ENCODE measurements at places on chromosomes 2 and 18.

DNA sequence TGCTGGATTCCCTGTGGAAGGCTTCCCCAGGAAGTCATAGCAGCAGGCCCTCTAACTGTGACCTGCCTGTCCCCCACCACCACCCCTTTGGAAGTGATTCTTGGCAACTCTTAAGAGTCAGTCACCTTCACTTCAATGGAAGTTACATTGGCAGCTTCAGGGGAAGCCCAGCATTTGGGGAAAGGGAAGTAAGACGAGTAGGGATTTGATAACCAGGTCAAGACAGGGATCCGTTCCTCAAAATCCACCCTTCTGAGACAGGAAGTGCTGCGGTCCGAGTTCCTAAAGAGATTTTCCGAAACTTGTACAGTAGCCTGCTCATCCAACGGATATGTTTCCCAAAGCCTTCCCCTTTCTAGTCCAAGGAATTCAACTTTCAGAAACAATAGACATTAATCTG is 54.2 kb downstream of the MRPL35 start:
- DNase-seq = no peak

- no peak for DNase-seq
Measured at GRCh38 chr18:73895701-73896100, 251.9 kb downstream of the FBXO15 start.

GRCh38 chr2:111239107-111239506 is 118.4 kb downstream of the BCL2L11 start:
- no peak for DNase-seq

- DNase-seq = no peak
Measured at GRCh38 chr2:39573276-39573675, 92.4 kb upstream of the TMEM178A start.

DNA sequence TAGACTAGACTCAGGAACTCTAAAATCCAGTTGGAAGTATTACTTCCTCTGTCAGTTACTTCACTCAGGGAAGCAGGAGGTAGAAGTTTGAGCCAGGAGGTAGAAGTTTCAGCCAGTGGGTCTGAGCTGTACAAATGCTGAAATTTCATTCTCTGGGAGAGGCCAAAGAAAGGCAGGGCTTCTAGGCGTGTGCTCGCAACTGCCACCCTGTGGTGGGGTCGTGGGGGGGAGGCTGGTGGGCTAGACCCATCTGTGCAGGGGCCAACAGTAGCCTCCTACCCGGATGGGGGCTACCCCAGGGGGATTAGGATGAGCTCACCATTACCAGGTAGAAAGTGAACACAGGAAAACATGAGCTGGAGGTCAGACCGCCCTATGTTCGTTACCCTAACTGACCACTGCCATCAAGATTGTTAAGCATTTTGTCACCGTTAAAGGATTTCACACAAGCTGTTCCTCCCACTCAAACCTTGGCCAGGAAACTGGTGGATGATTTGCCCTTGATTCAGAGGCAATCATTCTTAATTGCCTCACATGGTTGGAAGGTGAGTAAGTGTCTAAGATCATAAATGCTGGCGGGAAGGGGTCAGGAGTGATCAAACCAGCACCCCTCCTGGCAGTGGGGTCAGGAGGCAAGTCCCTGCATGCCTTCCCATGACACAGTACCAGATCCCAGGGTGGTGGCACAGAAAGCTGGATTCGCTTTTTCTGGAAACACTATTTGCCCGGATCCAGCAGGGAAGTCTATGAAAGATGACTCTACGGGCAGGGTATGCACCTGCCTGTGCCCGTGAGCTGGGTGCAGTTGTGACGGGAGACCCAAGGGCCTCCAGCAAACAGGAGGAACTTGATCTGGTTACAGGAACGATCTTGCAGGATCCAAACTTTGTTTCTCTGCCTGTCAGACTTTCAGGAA is 5.2 kb upstream of the FHL2 start:
- no peak for DNase-seq

DNA sequence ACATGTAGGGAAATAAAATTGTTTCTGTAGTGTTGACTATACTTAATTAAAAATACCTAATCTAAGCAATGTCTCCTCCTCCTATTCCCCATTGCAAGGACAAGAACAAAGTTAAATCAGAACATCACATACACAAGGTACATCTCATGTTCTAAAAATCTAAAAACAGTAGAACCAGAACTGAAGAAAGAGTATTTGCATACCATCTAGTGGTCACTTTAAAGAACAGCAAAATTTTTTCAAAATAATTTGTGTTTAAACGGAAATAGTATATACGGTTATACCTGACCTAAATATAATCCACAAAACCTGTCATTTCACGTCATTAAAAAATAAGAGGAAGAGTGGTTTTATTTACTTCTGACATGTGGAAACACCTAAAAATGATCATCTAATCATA is 294.3 kb upstream of the KCNH7 start:
- no peak for DNase-seq

DNA sequence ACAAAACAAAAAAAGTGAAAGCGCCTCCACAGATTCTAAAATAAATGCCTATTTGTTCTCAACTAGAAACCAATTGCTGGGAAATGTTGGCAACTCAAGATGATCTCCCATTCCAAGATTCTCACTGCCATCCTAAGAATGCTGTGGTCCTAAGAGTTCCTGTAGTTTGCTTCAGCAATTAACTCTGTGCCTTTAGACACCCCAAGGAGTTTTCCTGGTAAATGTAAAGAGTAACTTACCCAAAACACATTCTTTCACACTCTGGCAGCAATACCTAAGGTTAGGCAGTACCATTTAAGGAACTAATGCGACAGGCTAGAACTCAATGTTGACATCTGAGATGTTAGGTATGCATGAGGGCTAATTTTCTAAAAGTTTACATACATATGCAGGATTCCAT is 58.8 kb upstream of the TANK start:
- DNase-seq = no peak

DNA sequence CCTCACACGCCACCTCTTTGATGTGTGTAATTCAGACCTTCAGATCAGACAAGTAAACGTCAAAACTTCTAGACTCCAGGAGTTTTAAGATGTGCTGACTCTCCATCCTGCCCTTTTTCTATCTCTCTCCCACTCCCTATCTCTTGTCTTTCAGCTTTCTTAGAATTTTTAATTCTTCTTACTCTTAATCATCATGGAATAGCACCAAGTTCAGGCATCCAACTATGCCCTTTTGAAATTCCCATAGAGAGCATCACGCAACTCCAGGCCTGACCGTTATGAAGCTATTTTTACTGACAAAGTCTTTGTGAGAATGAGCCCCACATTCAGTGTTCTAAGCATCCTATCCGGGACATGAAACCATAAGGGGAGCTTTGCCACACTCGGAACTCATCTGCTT is 62.6 kb downstream of the CTAGE1 start:
- no peak for DNase-seq

GRCh38 chr18:49494660-49495059 is 7.6 kb upstream of the C18orf32 start:
- no peak for DNase-seq

DNA sequence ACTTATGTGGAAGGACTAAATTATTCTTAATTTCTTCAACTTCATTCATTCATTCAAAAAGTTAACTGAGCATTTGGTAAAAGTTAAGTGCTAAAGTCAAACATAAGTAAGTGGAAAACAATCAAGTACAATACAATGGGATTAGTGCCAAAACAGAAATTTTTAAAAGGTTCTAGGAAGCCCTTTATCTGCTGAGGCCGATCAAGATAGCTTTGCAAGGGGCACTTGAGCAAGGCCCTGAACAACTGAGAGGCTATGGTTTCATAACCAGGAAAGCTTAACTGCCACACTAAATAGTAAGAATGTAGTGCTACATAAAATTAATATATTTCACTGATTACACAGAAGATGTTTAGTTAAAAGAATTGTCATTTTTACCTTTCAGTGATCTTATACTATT is 76.5 kb downstream of the NOL10 start:
- DNase-seq = no peak

- DNase-seq = no peak
Measured at GRCh38 chr2:186544255-186544675, 45.6 kb upstream of the ITGAV start.

GRCh38 chr2:57908736-57909161 is 137.9 kb upstream of the VRK2 start:
- no peak for DNase-seq

DNA sequence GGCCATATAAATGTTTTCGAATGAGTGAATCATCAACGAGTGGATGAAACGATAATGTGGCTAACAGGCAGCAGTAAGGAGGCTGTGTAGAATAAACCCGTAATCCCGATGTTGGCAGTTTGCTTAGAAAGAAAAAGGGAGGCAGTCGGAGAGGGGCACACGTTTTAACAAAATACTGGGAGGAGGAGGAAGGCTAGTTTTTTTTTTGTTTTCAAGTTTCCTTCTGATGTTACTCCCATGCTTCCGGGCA is 476 bp upstream of the MSH2 start:
- no peak for DNase-seq

- no peak for DNase-seq
Measured at GRCh38 chr18:73690222-73690621, 457.4 kb downstream of the FBXO15 start.

DNA sequence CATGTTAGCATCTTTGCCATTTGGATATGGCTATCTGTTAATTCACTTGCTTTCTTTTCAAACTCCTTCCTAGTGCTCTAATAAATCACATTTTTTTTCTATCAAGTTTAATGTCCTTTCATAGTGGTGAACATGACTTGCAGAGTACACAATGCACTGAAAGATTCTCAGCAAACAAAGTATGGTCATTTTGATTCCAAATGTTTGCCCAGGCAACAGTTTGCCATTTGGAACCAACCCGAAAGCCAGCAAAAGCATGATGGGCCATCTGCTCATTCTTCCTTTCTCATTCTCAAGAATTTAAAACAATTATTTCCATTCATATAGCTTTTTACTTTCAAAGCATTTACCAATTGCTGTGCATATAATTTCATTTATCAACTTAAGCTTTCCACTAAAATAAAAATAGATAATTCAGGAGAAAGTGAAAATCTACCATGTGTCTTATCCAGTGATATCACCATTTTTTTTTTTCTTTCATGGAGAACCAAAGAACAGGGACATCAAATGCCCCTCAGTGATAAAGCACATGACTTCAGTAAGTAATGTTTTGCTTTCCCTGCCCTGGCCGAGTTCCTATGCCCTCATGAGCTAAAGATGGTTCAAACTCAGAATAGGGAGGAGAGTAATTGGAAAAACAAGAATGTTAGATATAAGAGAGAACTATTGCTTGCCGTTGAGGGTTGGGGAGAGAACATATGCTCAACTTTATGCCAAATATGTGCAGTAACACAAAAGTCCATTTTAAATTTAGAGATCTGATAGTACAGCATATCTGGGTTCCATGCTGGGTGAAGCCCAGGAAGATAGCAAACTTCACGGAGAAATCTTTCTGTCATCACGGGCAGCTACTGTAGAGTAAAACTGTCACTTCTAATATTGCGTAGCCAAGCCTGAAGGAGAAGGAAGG is 62.1 kb downstream of the HNMT start:
- no peak for DNase-seq

DNA sequence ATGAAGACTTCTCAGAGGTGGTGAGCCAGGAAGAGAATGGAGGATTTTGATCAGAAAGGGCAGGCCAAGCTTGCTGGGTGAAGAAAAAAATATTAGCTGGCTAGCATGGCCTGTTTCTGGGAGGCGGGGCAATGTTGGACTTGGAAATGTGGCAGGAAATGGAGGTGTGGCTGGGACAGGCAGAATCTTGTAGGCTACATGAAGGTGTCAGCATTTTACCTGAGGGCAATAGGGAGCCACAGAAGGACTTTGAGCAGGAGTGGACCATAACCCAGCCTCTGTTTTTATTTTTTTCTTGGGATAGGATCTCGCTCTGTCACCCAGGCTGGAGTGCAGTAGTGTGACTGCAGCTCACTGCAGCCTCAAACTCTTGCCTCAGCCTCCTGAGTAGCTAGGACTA is 31.7 kb downstream of the EMX1 start:
- DNase-seq = no peak

DNA sequence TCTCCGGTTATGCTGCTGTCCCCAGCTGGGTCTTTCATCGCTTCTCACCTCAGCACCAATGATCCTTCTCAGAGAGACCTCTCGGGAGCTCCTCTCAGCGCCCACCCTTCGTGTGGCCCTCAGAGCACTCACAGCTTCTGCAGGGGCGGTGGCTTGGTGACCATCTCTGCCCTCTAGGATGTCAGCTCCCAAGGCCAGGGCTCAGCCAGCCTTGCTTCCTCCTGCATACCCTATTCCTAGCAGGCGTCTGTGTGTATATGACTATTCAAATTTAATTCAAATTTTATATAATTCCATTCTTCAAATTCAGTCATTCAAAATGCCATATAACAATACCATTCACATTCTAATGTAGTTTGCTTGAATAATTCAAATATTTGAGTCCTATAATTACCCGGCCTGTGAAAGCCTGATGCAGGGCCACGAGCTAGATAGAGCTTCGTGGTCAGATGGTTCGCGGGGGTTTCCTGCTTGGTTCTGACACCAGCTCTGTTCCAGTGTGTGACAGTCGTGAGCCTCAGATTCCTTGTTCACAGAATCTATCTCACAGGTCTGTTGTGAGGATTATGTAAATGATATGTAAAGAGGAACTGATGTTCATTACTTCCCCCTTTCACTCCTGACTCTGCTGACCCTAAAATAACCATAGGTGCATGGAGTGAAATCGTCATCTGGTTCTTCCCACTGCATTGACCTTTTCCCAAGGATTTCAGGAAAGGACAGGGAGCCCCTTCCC is 94.0 kb upstream of the CNGA3 start:
- no peak for DNase-seq

- DNase-seq = no peak
Measured at GRCh38 chr18:13918898-13919297, 3.6 kb upstream of the MC2R start.

DNA sequence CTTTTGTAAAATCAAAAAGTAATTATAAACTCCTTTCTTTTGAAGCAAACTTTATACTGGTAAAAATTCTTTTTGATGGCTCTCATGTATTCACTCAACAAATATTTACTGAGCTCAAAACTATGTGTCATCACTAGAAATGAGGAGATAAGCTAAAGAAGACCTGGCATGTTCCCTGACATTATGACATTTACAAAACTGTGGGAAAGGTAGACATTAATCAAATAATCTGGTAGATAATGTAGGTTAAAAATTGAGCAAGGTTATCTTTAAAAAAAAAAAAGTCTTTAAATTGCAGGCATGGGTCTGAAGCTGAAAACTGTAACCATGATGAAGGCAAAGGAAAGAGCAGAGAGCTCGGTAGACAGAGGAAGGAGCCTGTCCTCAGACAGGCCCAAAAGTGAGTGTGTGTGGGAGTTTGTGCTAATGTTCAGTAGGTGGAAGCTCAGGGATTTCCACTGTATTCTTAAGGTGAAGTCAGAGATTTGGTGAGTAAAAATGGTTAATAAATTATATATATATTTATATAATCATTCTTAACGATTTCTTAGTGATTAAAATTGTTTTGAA is 612.9 kb downstream of the LRP1B start:
- no peak for DNase-seq

All from stimulated activated CD8-positive, alpha-beta memory T cell treated with anti-CD3 and anti-CD28 coated beads, Interleukin-7, amount 100 ng/mL, for 1 hour (primary cell).